ENCODE measurements at places on chromosomes 2 and 18.

GRCh38 chr18:61991201-61991600 is 98.4 kb upstream of the RNF152 start:
- no peak for DNase-seq

- no peak for DNase-seq
These were observed 273.6 kb downstream of the PRKCE start for GRCh38 chr2:45925026-45925425.

DNA sequence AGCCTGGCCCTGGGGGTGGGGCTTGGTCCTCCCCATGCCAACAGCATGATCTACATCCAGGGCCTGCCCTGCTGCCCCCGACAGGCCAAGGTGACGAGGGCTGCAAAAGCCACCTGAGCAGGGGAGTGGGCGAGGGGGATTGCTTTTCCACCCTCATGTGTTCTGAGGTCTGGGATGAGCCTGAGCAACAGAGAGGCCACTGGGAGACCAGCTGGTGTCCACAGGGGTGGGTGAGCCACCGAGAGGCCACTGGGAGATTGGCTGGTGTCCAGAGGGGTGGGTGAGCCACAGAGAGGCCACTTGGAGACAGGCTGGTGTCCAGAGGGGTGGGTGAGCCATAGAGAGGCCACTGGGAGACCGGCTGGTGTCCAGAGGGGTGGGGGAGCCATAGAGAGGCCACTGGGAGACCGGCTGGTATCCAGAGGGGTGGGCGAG is 147.4 kb upstream of the GPC1 start:
- no peak for DNase-seq

DNA sequence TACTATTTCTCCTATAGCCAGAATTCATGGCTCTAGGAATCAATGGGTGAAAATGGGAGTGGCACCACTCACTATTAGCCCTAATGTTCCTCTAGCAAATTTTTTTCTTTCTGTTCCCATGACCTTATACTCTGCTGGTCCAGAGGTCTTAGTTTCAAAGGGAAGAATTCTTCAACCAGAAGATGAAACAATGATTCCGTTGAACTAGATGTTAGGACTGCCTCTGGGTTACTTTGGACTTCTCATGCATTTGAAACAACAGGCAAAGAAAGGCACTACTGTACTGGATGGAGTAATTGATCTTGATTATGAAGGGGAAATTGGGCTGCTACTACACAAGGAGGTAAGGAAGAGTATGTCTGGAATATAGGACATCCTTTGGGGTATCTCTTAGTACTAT is 18.6 kb upstream of the ADCYAP1 start:
- no peak for DNase-seq

DNA sequence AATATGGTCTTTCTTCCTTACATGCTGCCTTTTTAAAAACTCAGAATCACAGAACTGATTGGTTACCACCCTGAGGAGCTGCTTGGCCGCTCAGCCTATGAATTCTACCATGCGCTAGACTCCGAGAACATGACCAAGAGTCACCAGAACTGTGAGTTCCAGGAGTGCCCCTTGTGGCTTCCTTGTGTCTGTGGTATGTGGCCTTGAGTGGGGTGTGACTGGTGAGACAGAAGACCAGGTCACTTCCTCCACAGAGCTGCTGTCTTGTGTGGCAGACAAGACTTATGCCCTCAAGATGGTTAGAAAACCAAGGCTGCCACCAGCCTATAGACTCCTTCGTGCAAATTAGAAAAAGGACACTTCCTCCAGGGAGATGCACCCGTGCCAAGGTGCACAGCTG is 72.6 kb downstream of the EPAS1 start:
- DNase-seq = no peak

DNA sequence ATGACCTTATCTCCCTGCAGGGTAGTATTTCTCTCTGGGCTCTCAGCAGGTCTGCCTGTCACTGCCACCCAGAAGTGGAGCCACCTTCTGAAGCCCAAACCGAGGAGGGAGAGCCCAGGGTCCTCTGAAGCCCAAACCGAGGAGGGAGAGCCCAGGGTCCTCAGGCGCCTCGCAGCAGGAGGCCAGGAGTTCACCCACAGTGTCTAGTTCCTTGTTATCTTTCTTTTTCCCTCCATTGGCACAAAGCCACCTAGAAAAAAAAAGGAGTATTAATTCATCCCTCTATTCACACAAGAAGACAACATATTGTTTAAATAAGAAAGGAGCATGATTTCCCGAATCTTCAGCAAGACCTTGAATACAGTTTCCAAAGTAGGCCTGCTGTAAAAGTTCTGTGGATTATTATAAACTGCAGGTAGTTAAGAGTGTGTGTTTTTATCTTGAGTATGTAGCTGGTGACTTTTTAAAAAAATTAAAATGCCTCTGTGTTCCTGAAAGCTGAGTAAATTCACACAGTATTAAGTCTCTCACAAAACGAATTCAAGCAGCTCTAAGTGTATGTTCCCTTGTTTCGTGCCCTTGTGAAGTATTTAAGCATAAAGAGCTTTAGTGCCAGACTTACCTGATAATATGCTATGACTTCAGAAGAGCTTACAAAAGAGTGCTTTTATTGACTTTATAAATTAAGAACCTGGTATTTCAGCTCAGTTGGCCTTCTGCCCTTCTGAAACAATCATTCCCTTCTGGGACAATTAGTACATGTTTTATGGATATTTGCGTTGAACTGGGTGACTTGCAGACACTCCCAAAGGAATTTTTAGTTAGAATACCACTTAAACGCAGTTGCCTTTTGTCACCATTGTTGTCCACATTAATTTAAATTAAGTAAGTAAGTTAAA is 11.7 kb upstream of the GRHL1 start:
- DNase-seq = no peak

- DNase-seq = no peak
These were observed 53.2 kb upstream of the CCDC85A start for GRCh38 chr2:56130463-56131070.

- no peak for DNase-seq
These were observed 1.1 kb downstream of the EFHD1 start for GRCh38 chr2:232634206-232635150.

DNA sequence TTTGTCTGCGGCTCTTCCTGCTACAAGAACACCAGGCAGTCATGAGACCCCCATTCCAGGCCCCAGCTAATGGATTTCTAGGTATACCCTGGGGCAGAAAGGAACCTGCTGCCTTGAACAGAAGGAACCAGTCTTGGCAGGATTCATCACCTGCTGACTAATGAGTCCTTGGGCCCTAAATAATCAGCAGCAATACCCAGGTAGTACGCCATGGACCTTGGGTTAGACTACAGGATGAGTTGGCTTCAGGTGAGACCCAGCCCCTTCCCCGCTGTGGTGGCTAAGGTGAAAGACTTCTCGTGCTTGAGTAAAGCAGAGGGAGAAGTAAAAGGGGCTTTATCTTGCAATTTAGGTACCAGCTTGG is 105.0 kb downstream of the SPIRE1 start:
- DNase-seq = no peak
